Upper lobe of left lung (tissue), 6 donors: ENCODE measurements at places on chromosomes 4 and X. TPM values are rescaled to one million over a fixed set of nuclear protein-coding genes. Genes with fewer than 3 reads are reported as not detected.

- no peak for DNase-seq
Observed at GRCh38 chr4:85806334-85806733, 331.4 kb downstream of the ARHGAP24 start.

DNA sequence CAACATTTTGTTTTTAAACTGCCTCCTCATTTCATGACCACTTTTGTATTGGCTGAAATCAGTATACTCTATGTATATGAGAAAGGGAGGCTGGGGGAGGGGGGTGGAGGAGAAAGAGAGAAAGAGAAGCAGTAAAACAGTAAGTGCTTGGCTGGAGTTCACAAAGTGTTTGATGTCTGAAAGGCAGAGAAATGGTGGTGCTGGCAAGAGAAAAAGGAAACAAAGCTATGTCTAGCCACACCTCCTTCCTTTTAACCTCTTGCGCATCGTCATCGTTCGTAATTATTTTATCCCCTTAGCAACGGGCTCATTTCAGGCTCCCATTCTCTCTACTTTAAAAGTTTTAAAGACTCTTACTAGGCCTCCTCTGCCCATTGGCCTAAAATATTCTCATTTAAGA lies 25.6 kb downstream of the RPA4 start:
- no peak for DNase-seq

- DNase-seq, result no peak
Observed at GRCh38 chrX:42541554-42541953, 236.4 kb downstream of the PPP1R2C start.

- DNase-seq, result no peak
Observed at GRCh38 chrX:153668423-153669173, 5.0 kb downstream of the PNCK start.

DNA sequence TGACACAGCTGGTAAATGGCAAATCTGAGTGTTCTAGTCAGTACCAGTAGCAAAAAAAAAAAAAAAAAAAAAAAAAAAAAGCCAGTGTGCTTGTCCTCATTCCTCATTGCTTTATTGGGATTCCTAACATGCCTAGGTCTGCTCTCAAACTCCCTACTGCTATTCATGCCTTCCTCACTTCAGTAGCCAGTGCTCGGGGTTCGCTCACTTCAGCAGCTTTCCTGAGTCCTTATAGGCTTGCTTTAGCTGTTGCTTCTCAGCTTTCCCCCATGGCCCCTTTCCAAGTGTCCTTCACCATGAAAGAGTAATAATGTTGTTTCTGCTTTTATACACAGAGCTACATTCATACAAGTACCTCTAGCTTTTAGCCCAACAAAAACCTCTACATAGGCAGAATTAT lies 30.8 kb downstream of the SLITRK2 start:
- DNase-seq, result no peak

DNA sequence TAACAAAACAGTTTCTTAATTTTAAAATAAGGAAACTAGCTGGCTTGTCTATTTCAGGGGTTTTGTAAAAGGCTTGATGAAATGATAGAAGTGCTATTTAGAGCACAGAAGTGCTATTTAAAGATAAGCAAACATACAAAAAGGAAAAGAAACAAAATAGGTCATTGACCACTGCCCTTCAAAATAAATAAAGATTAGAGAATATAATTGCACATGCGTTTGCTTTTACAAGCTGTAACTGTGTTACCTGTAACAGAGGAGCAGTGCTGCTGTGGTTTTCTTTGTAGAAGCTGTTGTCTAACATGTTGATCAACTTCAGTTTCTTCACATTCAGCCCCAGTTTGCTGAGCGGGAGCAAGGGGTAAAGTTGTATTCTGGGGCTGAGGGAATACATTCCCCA lies 63.5 kb downstream of the WNK3 start:
- no peak for DNase-seq

DNA sequence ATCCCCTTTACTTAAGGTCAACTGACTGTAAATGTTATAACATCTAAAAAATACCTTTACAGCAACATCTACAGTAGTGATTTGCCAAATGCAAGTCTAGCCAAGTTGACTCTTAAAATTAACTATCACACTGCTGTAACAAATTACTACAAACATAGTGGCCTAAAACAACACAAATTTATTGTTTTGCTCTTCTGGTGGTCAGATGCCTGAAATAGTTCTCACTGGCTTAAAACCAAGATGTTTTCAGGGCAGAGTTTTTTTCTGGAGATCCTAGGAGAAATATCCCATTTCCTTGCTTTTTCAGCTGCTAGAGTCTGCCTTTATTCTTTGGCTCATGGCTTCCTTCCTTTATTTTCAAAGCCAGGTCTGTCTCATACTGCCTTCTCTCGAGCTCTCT lies 120.5 kb downstream of the ADGRL3 start:
- DNase-seq, result no peak

DNA sequence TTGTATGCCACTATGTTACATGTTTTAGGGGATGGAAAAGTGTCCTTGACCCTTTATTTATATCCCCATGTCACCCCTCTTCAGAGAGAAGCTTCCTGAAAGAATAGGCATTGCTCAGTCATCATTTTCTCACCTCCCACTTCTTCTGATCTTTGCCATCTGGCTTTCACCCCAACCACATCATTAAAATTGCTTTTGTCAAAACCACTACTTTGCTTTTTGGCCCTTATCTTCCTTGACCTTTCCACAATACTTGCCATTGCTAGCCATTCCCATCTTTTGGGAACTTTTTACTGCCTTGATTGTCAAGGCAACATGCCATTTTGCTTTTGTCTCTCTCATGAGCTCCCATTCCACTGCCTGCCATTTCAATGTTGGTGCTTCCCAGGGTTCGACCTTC lies 14.9 kb upstream of the FAM9B start:
- DNase-seq, result no peak

GRCh38 chr4:77833126-77833724 lies 14.1 kb upstream of the CNOT6L start:
- no peak for DNase-seq

The RTL5 gene
- 7.7 TPM for total RNA-seq

The PRDM5 gene
- 14.8 TPM for total RNA-seq

The OPRPN gene
- total RNA-seq, result not detected

The JCHAIN gene
- 377 TPM for total RNA-seq
